ENCODE measurements at places on chromosomes 3 and 15.

- DNase-seq: no peak
Measured at GRCh38 chr3:32969656-32970055, 18.2 kb downstream of the CCR4 start.

DNA sequence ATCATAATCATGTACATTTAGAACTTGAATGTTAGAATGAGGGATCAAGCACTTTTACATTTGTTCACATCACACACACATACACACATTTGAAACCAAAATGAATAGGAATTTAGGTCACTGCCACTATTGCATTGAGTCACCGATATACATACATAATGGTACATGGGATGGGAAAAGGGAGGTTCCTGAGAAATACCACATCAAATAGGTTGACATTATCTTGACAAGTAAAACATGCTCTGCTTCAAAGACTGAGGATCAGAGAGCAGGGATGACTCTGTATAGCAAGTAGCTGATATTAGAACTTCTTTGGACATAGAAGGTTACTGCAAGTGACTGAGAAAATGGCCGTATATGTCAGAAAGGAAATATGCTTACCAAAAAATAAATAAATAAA, 847.2 kb downstream of the PLOD2 start:
- DNase-seq: no peak

DNA sequence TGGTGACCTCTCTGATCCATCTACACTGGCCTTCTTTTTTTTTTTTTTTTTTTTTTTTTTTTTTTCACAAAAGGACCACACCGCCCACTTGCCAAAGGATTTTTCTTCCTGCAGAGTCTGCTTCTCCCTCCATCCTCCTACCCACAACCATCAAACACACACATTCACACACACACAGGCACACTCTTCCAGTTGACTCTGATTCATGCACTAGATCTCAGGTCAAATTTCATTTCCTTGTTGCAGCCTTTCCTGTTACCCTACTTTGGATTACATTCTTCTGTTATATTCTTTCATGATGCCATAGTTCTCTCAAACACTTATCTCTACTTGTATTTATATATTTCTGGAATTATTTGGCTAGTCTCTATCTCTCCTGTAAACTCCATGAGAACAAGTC, 133.9 kb downstream of the STAC start:
- DNase-seq: no peak

GRCh38 chr15:68734881-68735280, 85.8 kb downstream of the ANP32A start:
- DNase-seq: no peak

DNA sequence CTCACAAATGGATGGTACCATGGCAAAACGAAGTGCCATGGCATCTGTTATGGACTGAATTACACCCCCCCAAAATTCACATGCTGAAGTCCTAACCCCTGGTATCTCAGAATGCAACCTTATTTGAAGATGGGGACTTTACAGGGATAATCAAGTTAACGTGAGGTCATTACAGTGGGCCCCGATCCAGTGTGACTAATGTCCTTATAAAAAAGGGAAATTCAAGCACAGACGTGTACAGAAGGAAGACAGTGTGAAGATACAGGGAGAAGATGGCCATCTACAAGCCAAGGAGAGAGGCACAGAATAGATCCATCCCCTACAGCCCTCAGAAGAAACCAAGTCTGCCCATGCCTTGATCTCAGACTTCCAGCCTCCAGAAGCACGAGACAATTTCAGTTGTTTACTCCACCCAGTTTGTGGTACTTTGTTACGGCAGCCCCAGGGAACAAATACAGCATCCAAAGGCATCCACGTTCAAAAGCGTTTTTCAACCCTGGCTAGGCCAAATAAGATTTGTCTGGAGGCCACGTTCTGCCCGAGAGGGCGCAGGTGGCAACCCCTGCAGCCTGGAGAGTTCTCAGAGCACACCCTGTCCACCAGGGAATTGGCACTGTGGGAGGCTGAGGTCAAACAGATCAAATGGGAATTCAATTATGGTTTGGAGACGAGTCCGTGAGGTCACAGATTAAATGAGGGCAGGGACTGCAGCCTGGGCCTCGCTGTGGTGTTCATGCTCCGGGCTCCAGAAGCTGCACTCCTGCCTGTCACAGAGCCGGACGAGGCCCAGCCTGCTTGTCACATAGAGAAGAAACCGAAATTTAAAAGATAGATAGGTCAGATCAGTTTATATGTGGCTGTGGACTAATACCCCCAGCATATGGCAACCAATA, 494.8 kb downstream of the SHQ1 start:
- no peak for DNase-seq

- DNase-seq: no peak
Measured at GRCh38 chr3:48952510-48953118, 34.0 kb downstream of the ARIH2 start.

DNA sequence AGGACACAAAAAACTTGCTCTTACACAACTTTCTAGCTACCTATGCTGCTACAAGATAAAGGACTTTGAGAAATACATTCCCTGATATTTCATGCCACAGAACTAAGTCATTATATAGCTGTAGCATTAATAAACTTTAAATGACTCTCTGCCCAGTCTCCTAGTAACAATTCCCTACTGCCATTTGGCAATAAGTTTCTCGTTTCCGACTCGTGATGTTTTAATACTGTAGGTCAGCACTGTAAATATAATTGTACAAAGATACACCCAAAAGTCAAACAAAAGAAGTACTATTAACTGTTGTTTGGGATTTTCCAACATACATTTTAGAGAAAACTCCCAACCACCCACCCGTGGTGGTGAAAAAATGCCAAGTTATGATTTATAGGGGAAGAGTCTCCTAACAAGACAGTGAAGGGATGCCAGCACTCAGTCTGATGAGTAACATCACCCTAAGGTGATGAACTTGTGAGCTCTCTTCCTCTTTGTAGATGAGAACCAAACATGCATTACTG, 132.2 kb downstream of the DUT start:
- DNase-seq: no peak

- DNase-seq: no peak
Measured at GRCh38 chr3:125462722-125463299, 57.2 kb downstream of the SNX4 start.

- DNase-seq: peak; percentile 41
Measured at GRCh38 chr3:182364723-182365650, 428.3 kb upstream of the ATP11B start.

DNA sequence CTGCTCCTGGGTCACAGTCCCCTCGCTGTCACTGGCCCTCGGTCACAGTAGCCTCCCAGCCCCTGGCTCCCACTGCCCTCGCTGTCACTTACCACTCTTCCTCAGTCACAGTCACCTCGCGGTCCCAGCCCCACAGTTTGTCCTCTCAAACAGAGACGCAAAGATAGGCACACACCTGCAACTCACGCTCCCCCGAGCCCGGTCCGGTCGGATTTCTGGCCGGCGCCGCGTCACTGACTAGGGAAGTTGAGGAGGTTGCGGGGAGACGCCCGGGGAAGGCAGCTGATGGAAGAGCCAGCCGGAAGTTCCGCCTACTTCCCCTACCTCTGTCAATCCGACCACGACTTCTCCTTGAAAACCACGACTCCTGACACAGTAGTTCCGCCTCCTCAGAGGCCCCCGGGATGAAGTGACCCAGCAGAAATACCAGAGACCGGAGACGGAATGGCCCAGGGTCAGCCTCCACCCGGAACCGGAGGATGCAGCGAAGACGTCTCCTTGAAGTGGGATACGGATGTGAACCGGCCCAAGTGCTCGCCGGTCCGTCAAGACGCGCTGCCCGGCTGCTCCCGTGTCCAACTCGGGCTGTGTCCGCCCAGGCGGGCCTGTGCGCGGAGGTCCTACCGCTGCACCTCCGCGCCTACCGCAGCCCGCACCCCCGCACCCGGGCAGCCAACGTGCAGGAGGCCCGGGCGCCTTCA, at the start of gene PCYT1A:
Gene PCYT1A, minus strand, starts transcription at position 287 of the 701 bp plus-strand sequence. CDS start 17,195 bp downstream, outside the sequence.
- DNase-seq: peak; percentile 71

GRCh38 chr15:41562244-41562643, 3.2 kb downstream of the TYRO3 start:
- no peak for DNase-seq

DNA sequence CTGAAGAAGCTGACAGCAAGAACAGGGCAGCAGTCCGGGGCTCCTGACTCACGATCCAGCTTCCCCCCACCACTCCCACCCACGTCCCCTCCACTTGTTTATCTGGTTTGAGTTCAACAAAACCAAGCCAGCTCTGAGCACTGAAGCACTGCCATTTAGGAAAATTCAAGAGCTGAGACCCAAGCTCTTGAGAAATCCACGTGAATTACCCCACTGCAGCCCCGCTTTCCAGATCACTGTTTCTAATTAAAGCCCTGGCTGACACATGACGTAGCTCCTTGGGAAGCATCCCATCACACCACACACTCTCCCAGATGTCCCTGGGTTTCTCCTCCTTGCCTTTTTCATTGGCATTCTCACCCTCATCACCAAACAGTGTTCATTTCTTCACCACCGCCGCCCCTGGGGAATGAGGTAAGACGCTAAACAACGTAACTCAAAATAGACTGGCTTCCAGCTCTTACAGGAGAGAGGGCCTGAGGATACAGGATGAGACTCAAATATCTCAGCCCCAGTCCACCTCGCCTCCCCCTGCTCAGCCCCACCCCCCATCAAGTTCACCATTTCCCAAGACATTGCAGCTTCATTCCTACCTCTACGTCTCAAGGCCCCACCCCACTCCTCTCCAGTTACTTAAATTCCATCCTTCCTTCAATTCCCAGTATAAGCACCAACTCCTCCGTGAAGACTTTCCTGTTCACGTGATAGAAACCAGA, 95.4 kb downstream of the SRGAP3 start:
- DNase-seq: peak; percentile 16

DNA sequence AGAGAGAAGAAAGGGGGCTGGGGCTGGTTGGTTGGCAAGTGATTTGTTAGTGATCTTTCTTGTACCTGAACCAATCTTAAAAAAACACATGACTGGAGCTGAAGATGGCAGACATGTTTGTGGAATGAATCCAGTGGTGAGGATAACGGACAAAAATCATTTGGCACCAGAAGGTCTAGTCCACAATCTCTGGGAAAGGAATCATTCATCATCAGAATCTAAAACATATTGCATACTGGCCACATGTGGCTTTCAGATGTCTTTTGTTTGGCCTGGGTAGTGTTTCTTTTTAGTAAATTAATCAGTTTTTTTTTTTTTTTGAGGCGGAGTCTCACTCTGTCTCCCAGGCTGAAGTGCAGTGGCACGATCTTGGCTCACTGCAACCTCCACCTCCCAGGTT, 5.0 kb downstream of the NEK11 start:
- no peak for DNase-seq

DNA sequence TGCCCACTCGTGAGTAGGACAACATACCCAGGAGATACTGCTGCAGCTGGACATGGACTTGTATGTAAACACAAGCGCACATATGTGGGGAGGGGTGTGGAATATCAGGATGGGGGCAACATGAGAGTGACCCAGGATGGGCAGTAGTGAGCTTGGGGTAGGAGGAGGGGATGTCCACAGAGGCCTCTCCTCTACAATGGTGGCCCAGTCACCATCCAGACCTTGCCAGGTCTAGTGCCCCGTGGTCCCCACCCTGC, 266 bp upstream of the ZBTB47 start:
- peak; percentile 49 for DNase-seq

- DNase-seq: no peak
Measured at GRCh38 chr3:5349343-5349742, 161.8 kb downstream of the EDEM1 start.

DNA sequence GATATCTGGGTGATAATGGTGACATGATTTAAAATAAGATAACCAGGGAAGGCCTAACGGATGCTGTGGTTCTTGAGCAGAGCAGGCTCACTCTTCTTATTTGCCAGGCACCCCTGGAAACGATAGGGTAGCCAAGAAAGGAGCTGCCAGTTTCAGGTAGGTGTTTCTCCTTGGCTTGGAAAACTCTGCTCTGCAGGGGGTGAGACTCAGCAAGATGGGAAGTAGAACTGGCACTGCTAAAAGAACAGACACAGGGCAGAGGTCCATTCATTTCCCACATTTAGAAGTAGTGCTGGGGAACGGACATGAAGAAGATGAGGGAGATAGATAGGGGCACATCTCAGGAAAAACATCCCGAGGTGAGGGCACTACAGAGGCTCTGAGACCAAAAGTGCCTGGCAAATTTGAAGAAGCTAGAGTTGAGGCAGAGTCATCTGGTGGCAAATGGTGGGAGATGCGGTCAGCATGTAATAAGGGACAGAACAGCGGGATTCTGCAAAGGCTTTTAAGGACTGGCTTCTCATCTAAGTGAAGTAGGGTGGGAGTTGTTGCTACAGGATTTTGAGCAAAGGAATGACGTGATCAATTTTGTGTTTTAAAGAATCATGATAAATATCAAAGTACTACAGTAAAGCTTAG, 323.4 kb upstream of the PLSCR5 start:
- DNase-seq: no peak

GRCh38 chr15:68558318-68559305, 20.2 kb upstream of the CORO2B start:
- DNase-seq: no peak

GRCh38 chr3:108430540-108430939, 79.9 kb downstream of the MYH15 start:
- no peak for DNase-seq

GRCh38 chr15:63191895-63192618, 2.7 kb downstream of the RAB8B start:
- DNase-seq: no peak

DNA sequence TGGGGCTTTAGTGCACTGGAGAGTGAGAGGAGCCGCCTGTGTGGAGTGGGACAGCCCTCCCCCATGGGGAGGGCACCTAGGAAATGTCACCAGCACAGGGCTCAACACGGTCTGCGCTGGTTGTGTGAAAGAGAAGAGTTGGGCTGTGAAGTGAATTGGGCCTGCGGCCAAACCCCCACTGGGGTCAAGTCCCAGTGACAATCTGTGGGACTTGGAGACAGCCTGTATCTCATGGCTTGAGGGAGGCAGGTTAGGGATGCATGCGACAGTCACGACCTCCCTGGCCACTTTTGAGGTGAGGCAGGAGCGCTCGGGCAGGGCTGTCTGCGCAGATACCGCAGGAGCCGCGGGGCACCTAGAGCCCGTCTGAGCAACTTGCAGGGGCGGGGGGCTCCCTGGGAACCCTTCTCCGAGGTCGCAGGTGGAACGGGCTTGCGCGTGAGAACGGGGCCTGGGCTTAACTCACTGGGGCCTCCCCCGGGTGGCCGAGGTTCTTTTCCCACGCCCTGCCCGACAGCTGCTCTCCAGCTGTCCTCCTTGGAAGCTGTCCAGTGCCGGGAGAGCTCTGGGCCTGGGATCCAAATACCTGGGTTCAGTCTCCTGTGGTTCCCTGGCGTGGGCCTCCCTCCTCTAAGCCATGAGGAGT, 77.4 kb downstream of the SNRK start:
- DNase-seq: no peak

GRCh38 chr3:13282358-13282985, 137.7 kb downstream of the NUP210 start:
- DNase-seq: no peak
